ENCODE measurements at places on chromosomes 1 and 21.

- no peak for DNase-seq
These were observed 34.1 kb downstream of the SNAP47 start for GRCh38 chr1:227769047-227769935.

- DNase-seq, result no peak
These were observed 21.5 kb downstream of the CRCT1 start for GRCh38 chr1:152535774-152536173.

DNA sequence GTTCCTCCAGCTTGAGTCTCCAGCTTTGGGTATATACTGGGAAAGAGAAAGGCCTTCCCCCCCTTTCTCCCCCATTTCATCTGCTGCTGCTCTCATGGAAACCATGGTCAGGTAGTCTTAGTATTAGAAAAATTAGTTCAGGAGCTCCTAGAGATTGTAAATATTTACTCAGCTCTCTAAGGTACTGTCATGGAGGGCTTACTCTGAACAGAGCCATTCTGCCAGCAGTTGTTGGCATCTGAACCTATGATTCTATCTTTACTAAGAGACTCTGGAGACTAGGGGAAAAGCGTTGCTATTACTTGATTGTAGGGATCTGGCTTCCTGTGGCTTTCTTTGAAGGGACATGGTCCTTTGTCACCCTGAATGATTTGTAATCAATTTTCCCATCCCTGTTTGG, 6.1 kb downstream of the INTS3 start:
- DNase-seq, result no peak

- no peak for DNase-seq
These were observed 9.2 kb downstream of the MX2 start for GRCh38 chr21:41370840-41371684.

- DNase-seq, result no peak
These were observed 4.1 kb upstream of the GRIK3 start for GRCh38 chr1:37038227-37039093.

- DNase-seq, result peak; percentile 88
These were observed 30.1 kb downstream of the TNFRSF1B start for GRCh38 chr1:12196641-12197482.

DNA sequence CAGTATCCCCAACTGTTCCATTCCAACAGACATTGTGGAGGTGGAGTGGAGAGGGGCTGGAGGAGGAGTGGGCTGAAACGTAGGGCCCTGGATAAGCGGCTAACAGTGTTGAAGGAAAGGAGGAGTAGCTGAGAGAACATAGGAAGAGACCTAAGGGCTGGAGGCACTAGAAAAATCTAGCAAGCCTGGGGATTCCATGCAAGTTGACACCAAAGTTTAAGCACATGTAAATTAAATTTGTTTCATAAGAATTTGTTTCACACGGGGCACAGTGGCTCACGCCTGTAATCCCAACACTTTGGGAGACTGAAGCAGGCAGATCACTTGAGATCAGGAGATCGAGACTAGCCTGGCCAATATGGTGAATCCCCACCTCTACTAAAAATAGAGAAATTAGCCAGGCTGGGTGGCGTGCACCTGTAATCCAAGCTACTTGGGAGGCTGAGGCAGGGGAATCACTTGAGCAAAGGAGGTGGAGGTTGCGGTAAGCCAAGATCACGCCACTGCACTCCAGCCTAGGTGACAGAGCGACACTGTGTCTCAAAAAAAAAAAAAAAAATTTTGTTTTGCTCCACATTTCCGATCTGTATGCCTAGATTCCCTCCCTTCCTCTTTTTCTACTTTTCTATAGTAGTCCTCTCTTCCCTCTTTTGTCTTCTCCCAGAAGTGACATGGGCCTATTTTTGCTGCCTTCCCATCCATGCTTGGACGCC, 530 bp upstream of the CD244 start:
- peak; percentile 37 for DNase-seq

- DNase-seq, result no peak
These were observed 190.2 kb upstream of the LYPLAL1 start for GRCh38 chr1:218983433-218983832.

- peak; percentile 71 for DNase-seq
These were observed 206.1 kb downstream of the TM2D1 start for GRCh38 chr1:61518670-61519400.

DNA sequence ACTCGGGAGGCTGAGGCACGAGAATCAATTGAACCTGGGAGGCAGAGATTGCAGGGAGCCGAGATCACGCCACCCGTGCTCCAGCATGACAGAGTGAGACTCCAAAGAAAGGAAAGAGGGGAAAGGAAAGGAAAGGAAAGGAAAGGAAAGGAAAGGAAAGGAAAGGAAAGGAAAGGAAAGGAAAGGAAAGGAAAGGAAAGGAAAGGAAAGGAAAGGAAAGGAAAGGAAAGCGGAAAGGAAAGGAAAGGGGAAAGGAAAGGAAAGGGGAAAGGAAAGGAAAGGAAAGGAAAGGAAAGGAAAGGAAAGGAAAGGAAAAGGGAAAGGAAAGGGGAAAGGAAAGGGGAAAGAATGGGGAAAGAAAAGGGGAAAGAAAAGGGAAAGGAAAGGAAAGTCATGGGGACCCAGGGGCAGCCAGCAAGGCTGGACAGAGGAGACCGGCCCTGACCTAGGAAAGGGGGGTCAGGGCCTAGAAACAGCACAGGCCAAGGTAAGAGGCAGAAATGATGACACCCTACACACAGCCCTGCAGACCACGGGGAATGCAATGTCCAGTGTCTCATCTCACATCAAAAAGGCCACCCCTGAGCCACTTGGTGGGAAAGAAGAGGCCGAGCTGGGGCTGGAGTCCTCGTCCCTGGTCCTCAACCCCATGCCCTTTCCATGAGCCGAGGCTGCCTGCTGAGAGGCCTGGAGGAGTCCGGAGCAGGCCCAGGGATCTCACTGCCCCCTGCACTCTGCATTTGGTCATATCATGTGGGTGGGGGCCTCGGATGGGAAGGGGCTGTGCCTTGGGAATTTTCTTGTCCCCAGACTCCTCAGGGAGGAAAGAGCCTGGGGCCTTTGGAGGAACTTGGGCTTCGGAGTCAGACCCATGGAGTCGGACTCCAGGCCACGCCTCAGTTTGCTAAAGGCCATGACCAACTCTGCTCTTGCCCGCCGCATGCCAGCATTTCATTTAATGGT, 18.8 kb upstream of the LAPTM5 start:
- DNase-seq, result no peak
